ENCODE measurements at places on chromosomes 1 and 21.

GRCh38 chr21:46295996-46296752 is 10.0 kb downstream of the YBEY start:
- DNase-seq = peak; percentile 22

DNA sequence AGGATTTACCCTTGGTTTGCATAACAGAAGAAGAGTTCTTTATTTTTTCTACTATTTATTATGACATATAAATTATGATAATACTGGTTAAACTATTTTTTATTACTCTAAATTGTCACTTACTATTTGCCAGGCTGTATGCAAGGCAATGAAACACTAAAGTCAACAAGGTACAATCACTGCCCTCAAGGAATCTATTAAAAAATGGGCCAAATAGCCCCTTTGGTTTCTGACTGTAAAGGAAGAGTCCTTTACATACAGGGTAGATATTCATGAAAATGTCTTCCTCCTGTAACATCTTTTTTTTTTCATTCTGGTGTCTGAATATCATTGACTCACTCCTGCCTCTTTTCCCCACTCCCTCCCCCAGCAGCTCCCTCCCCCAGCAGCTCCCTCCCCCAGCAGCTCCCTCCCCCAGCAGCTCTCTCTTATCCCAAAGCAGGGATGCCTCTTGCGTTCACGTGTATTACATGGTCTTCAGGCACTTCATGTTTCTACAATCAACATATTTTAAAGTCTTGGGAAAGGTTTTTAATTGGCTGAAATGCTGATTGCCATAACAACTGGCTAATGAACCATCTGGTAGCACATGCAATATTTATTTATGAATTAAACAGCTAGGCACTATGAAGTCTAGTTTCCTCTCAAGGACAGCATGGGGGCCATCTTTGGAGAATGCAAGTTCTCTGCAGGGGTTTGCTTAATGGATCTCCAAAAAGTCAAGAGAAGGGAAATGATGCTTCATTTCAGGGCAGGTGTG is 400.4 kb upstream of the PLXNA2 start:
- no peak for DNase-seq

DNA sequence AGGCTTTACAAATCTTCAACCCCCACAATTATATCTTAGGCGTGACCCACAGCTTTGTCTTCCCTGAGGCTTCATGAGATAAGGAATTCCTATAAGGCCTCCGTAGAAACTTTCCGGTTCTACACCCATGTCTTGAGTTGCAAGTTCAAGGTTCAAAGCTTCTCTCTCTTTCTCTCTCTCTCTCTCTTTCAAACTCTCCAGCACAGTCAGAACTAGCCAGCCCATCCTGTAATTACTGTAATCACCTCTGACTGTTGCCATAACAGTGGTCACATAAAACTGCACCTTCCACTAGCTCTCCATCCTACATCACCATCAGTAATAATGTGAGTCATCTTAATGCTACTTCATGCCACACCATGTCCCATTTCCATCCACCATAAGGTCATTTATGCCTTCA is 90.0 kb upstream of the NFASC start:
- no peak for DNase-seq

- no peak for DNase-seq
Observed at GRCh38 chr1:248585266-248585665, 10.7 kb upstream of the OR2T34 start.

GRCh38 chr1:151457911-151458801 is 1.1 kb downstream of the POGZ start:
- DNase-seq = peak; percentile 41

GRCh38 chr1:225769687-225770086 is 7.9 kb upstream of the SRP9 start:
- DNase-seq = no peak

- no peak for DNase-seq
Observed at GRCh38 chr1:100101564-100101963, 31.2 kb downstream of the SASS6 start.

- DNase-seq = no peak
Observed at GRCh38 chr1:197222025-197222685, 45.9 kb upstream of the CRB1 start.

GRCh38 chr1:14606632-14607031 is 8.1 kb downstream of the KAZN start:
- DNase-seq = no peak

GRCh38 chr1:245807306-245807705 is 652.5 kb downstream of the KIF26B start:
- DNase-seq = no peak

GRCh38 chr1:81114191-81114590 is 686.5 kb upstream of the ADGRL2 start:
- no peak for DNase-seq

GRCh38 chr1:175414291-175414884 is 221.8 kb upstream of the KIAA0040 start:
- no peak for DNase-seq

DNA sequence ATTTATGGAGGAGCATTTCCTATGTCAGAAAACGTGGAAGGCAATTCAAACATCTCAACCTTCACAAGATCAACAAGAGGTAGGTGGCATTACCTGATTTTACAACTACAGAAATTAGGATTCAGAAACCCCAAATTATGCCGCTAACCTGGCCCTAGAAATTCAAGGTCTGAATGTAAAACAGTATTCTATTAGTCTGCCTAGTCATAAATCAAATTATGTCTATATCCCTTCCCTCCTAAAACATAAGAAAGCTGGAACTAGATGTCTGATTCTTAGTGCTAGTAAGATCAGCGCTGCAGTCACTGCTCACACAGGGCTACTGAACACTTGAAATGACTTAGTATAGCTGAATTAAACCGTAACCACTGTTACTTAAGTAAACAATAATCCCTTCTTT is 1.4 kb downstream of the TOMM20 start:
- no peak for DNase-seq
